Osteocyte (in vitro differentiated cells): ENCODE measurements at places on chromosomes 1 and 21. TPM values are rescaled to one million over a fixed set of nuclear protein-coding genes. Genes with fewer than 3 reads are reported as not detected.

MYOM3 gene
- total RNA-seq = not detected in 2 replicates

GRCh38 chr1:178953034-178953433 is 72.7 kb upstream of the FAM20B start:
- H3K27me3 ChIP-seq = peaks cover 14% of the 10 kb centered on the region
- no peak for DNase-seq
- H3K36me3 ChIP-seq = no peaks in the 10 kb centered on the region

LINGO4 gene
- total RNA-seq = not detected in 2 replicates

GRCh38 chr1:41535716-41536115 is 51.2 kb upstream of the EDN2 start:
- no peak for DNase-seq
- peaks cover 13% of the 10 kb centered on the region for H3K27me3 ChIP-seq
- no peaks in the 10 kb centered on the region for H3K36me3 ChIP-seq
- H3K4me3 ChIP-seq = no peak overlapping the region

GRCh38 chr1:63867429-63868176 is 93.8 kb downstream of the ROR1 start:
- H3K36me3 ChIP-seq = no peaks in the 10 kb centered on the region
- no peak overlapping the region for H3K27ac ChIP-seq
- H3K4me1 ChIP-seq = peaks cover 15% of the 10 kb centered on the region
- no peak overlapping the region for H3K4me3 ChIP-seq

DNA sequence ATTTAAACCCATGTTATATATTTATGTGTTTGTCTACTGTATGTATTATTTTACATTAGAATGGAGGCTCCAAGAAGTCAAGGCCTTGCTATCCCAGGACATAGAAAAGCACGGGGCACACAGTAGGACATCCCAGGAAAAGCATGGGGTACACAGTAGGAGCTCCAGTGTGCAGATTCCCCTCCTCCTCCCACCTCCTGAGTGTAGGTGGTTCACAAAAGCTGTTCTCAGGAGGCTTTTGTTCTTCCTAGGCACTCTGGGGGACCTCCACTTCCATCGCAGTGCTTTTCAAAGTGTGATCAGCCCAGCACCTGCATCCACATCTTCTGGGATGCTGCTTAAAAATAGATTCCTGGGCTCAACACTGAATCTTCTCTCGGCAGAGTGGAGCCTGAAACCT is 30.8 kb upstream of the VTCN1 start:
- no peak overlapping the region for H3K27ac ChIP-seq
- peak; percentile 17 for DNase-seq
- H3K4me3 ChIP-seq = no peak overlapping the region
- H3K27me3 ChIP-seq = peaks cover 41% of the 10 kb centered on the region
- H3K36me3 ChIP-seq = no peaks in the 10 kb centered on the region
- H3K4me1 ChIP-seq = peaks cover 3% of the 10 kb centered on the region

DNA sequence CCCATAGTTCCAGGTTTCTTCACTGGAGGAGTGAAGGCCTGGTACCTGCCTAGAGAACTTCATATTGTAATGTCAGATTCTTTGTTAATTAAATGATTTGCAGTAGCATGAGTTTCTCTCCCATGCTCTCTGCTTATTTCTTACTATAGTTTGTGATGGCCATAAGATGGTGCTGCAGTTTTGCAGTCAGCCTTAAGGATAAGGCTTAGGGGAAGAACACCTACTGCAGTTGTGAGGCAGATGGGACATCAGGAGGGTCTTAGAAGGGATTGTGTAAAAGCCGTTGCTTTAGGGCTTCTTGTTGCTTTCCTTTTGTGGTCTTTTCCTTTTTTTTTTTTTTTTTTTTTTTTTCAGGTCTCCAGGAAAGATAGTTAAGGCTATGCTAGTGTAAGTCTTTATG is 61.8 kb downstream of the MACF1 start:
- DNase-seq = no peak
- H3K27me3 ChIP-seq = no peaks in the 10 kb centered on the region
- peaks cover 56% of the 10 kb centered on the region for H3K4me1 ChIP-seq
- no peak overlapping the region for H3K4me3 ChIP-seq
- H3K27ac ChIP-seq = no peak overlapping the region

- no peaks in the 10 kb centered on the region for H3K36me3 ChIP-seq
- H3K27ac ChIP-seq = no peak overlapping the region
- DNase-seq = no peak
- H3K4me1 ChIP-seq = peaks cover 34% of the 10 kb centered on the region
- no peaks in the 10 kb centered on the region for H3K27me3 ChIP-seq
Measured at GRCh38 chr1:193415256-193415655, 228.8 kb upstream of the B3GALT2 start.

ETS2 gene
- 18.2 and 18.8 TPM in 2 replicates for total RNA-seq

LCE3E gene
- total RNA-seq = not detected in 2 replicates

C1QC gene
- total RNA-seq = not detected in 2 replicates

DNA sequence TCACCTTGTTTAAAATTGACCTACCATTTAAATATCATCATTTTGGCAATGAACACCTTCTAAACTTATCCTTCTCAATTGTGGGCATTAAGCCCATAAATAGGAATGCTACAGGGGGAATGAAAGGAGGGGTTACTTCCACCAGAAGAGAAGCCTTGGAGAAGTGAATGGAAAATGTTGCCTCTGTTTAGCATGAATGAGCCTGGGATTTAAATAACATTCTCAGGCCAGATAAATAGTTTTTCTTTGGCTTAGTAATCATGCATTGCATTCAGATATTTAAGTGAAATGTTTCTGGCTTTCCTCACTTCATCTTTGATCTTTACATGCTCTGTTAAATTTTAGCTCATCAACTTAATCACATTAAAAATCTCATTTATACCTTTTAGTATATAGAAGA is 284.3 kb upstream of the FMN2 start:
- H3K4me1 ChIP-seq = no peaks in the 10 kb centered on the region
- H3K36me3 ChIP-seq = no peaks in the 10 kb centered on the region
- H3K4me3 ChIP-seq = no peak overlapping the region
- DNase-seq = no peak

TRIM58 gene
- total RNA-seq = 1.2 and 1.5 TPM in 2 replicates

GRCh38 chr1:157310401-157310800 is 172.2 kb upstream of the ETV3 start:
- no peaks in the 10 kb centered on the region for H3K4me1 ChIP-seq
- H3K4me3 ChIP-seq = no peak overlapping the region
- H3K27ac ChIP-seq = no peak overlapping the region
- peaks cover 17% of the 10 kb centered on the region for H3K27me3 ChIP-seq
- H3K36me3 ChIP-seq = no peaks in the 10 kb centered on the region

PLPP3 gene
- 157 and 166 TPM in 2 replicates for total RNA-seq

GRCh38 chr1:90513956-90514355 is 203.1 kb downstream of the BARHL2 start:
- no peak overlapping the region for H3K27ac ChIP-seq
- H3K4me1 ChIP-seq = no peaks in the 10 kb centered on the region
- DNase-seq = no peak
- no peaks in the 10 kb centered on the region for H3K27me3 ChIP-seq

GRCh38 chr1:240455228-240455821 is 156.6 kb downstream of the GREM2 start:
- H3K27me3 ChIP-seq = no peaks in the 10 kb centered on the region
- H3K36me3 ChIP-seq = no peaks in the 10 kb centered on the region
- H3K4me3 ChIP-seq = no peak overlapping the region
- no peak overlapping the region for H3K27ac ChIP-seq
- H3K4me1 ChIP-seq = peaks cover 5% of the 10 kb centered on the region

DNA sequence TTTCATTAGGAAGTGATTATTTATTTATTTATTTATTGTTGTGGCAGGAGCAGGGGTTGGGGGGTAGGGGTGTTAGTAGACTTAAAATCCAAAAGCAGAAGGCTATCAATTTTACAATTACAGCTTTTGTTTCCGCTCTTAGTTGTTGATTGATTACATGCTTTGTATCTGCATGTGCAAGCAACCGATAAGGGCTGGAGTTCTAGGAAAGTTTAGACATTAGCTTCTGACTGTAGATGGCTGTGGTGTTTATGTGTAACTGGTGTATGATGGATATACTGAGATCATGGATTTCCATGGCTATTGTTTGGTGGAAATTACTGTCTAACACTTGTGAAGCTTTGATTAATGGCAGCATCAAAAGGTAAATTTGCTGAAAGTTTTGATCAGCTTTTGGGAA is 2.8 kb downstream of the ST6GALNAC5 start:
- H3K27ac ChIP-seq = no peak overlapping the region
- no peak overlapping the region for H3K4me3 ChIP-seq
- no peaks in the 10 kb centered on the region for H3K36me3 ChIP-seq

GRCh38 chr1:56326056-56326455 is 253.3 kb downstream of the PLPP3 start:
- no peak overlapping the region for H3K4me3 ChIP-seq
- no peak for DNase-seq
- peak overlapping the region; percentile 81 for H3K27ac ChIP-seq
- no peaks in the 10 kb centered on the region for H3K27me3 ChIP-seq
- peaks cover 47% of the 10 kb centered on the region for H3K4me1 ChIP-seq
- no peaks in the 10 kb centered on the region for H3K36me3 ChIP-seq

- no peaks in the 10 kb centered on the region for H3K27me3 ChIP-seq
- DNase-seq = no peak
- no peaks in the 10 kb centered on the region for H3K4me1 ChIP-seq
- H3K4me3 ChIP-seq = no peak overlapping the region
Measured at GRCh38 chr1:13540866-13541265, 27.1 kb upstream of the LRRC38 start.

DNA sequence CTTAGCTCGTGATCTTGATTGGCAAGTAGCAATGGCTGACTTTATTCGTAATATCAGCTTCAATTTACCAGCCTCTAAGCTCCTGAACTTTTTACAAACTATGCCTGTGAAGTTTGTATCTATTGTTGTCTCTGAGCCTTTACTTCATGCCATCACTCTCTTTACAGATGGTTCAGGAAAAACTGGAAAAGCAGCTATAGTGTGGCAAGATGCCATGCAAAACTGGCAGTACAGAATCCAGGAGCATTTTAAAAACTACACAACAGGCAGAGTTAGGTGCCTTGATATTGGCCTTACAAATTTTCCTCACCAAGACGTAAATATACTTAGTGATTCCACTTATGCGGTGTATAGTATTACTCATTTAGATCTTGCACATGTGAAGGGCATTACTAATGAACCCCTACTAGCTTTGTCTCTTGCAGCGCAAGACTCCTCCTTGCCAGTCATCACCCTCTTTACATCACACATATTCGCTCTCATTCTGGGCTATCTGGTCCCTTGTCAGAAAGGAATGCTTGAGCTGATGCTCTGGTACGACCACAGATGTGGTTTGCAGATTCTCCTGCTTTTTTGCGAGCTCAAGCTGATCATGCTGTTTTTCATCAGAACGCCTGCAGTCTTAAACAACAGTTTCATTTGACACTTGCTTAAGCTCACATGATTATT is 36.3 kb downstream of the CLCA1 start:
- H3K27me3 ChIP-seq = no peaks in the 10 kb centered on the region
- H3K4me1 ChIP-seq = peaks cover 16% of the 10 kb centered on the region
- no peak for DNase-seq
- H3K27ac ChIP-seq = no peak overlapping the region

- no peaks in the 10 kb centered on the region for H3K36me3 ChIP-seq
- H3K27ac ChIP-seq = no peak overlapping the region
- DNase-seq = peak; percentile 88
- peaks cover 26% of the 10 kb centered on the region for H3K27me3 ChIP-seq
Measured at GRCh38 chr1:204806943-204807687, 63.5 kb upstream of the NFASC start.

WNT4 gene
- 0.13 and 0.19 TPM in 2 replicates for total RNA-seq

TNFRSF18 gene
- not detected in 2 replicates for total RNA-seq
